Left colon (tissue), 2 donors: ENCODE measurements at places on chromosomes 12 and 14. TPM values are rescaled to one million over a fixed set of nuclear protein-coding genes. Genes with fewer than 3 reads are reported as not detected.

- no peak for DNase-seq
Measured at GRCh38 chr14:99029916-99030305, 242.1 kb downstream of the BCL11B start.

- DNase-seq, result peak; percentile 86
Measured at GRCh38 chr14:34331728-34332623, 130.1 kb downstream of the SPTSSA start.

GRCh38 chr12:84996759-84997158 lies 39.3 kb downstream of the TSPAN19 start:
- DNase-seq, result no peak

The AKAP3 gene
- 1.6 TPM for total RNA-seq
